ENCODE measurements at places on chromosomes 11 and 22.

- no peak for DNase-seq
Measured at GRCh38 chr11:38680746-38681145, 2082.7 kb upstream of the RAG2 start.

- no peak for DNase-seq
Measured at GRCh38 chr22:29885610-29886009, 2.6 kb downstream of the MTMR3 start.

GRCh38 chr11:131811383-131811782 is 441.0 kb downstream of the NTM start:
- no peak for DNase-seq

GRCh38 chr11:27658535-27659236 is 41.6 kb downstream of the BDNF start:
- no peak for DNase-seq

GRCh38 chr11:125797641-125798040 is 9.7 kb downstream of the PATE3 start:
- DNase-seq, result no peak

DNA sequence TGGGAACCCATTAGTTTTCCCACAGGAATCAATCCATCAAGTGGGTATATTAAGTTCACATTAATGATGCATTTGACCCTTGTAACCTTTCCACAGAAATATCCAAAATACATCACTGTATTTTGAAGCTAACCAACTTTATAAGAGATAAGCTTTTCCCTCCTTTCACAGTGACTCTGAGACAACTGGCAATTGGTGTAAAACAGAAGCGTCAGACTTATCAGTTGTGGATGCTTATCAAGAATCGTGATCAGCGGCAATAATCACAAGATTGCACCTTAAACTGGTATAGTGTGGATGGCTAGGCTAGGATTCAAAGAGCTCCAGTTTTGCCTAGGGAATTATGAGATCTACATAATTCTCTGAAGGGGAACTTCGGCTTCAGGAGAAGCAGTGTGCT is 73.1 kb downstream of the USP35 start:
- DNase-seq, result no peak

DNA sequence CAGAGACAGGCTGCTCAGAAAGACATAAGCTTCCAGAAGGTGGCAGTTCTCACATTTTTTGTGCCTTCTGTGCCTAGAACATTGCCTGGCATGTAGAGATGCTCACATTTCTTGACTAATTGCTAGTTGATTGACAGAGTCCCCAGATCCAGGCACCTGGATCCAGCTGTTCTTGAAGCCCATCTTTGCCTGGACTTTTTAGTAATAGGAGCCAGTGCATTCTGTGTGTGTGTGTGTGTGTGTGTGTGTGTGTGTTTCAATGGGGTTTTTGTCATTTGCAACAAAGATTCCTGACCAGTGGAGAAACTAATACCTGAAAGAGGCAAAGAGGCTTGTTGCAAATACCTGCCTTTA is 15.1 kb downstream of the MRGPRF start:
- no peak for DNase-seq

- DNase-seq, result no peak
Measured at GRCh38 chr11:2564588-2565425, 120.0 kb downstream of the KCNQ1 start.

- DNase-seq, result no peak
Measured at GRCh38 chr11:130301002-130301401, 13.7 kb downstream of the ZBTB44 start.

DNA sequence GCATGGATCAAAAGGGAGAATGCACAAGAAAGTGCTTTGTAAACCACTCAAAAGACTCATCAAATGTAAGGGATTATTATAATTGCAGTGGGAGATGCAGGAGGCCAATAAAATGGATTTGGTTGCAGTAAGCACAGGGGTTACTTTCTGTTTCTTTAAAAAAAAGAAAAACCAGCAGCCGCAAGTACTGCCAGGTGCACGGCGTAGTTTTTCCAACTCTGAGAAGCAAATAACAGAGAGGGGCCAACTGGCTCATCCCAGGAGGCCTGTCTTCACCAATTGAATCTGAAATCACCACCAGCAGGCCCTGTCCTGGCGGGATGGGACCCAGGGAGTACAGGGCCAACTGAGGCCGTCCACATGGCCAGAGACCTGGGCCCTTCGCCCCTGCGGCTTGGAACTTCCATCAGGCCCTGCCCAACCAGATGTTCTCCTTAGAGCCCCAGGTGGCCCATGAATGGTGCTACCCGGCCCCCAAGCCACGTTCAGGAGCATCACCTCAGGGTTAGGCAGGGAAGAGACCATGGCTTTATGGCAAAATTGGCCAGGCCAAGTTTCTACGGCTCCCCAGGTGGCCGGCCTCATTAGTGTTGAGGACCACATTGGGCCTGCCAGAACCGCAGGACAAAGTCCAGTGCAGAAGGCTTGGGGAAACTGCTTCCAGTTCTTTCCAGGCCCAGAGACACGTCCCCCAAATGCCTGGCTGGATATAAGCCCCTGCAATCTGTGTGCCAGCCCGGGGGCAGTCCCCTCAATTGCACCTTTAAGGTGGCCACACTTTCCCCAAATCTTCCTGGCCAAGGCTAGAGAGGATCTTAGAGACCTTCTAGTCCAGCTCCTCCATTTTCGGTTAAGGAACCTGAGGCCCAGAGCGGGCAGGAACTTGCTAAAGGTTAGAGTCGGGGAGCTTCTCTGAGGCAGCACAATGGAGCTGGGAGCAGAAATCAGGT is 61.7 kb downstream of the CHRDL2 start:
- no peak for DNase-seq

- DNase-seq, result no peak
Measured at GRCh38 chr11:37532271-37532670, 934.2 kb upstream of the RAG2 start.

DNA sequence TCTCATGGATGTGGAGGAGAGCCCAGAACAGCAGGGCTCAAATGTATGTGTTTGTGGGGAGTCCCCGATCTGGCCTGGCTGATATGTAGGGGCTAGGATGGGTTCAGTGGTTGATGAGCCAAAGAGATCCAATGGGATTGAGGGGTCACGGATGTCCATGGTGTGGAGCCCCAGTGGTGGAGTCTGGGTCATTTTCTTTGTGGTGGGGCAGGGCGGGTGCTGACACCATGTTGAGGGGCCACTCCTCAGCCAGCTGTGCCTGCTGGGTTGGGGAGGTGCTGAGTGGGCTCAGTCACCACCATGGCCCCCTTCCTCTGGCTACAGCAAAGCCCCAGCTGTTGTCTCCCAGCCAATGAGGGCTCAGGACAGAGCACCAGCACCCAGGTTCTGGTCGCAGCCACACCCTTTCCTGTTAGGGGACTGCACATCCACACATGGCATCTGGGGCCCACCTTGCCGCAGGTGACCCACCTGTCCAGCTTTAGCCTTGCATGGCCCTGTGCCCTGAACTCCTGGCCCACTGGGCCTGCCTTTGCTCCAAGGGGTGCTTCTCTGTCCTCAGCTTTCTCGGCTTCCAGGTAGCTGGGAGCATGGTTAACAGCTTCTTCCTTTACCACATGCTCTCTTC is 3.2 kb upstream of the GNAZ start:
- no peak for DNase-seq

DNA sequence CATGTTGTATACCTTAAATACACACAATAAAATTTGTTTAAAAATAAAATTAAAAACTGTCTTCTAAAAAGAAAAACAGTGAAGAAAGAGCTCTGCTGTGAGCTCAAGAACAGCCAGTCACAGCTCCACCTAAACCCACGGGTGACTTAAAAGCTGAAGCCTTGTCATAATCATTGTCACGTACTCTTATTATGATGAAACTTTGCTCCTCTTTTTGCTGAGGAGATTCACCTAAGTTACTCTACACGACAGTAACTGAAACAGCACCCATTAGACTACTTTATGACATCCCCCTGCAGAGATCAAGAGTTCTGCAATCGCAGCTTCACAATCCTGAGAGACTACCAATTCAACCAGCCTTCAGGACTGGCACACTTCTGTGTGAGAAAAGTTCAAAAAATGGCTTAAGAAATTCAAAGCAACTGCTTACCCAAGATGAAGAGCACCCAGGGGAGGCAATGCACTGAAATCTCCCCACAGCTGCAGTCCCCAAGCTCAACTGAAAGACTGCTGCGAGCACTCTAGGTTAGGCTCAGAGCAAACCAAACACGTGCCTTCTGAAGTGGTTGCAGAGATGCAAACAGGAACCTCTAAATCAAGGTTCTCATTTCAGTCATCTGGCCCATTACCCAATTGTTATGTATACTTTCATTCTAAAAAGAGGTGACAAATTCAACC is at the start of gene JAML:
Gene JAML (minus strand): TSS at position 501 of the 678 bp plus-strand sequence. CDS start 10,145 bp downstream, outside the sequence.
- no peak for DNase-seq

GRCh38 chr11:17208257-17208999 is 642 bp upstream of the PIK3C2A start:
- DNase-seq, result no peak

GRCh38 chr11:129721685-129722084 is 94.0 kb upstream of the TMEM45B start:
- DNase-seq, result no peak

- DNase-seq, result no peak
Measured at GRCh38 chr22:46025973-46026898, 49.3 kb upstream of the WNT7B start.

- no peak for DNase-seq
Measured at GRCh38 chr11:27348340-27348873, 14.6 kb downstream of the CCDC34 start.

- DNase-seq, result no peak
Measured at GRCh38 chr11:124941703-124942102, 5.9 kb upstream of the HEPACAM start.

- no peak for DNase-seq
Measured at GRCh38 chr22:40627612-40628011, 8.9 kb downstream of the MRTFA start.

DNA sequence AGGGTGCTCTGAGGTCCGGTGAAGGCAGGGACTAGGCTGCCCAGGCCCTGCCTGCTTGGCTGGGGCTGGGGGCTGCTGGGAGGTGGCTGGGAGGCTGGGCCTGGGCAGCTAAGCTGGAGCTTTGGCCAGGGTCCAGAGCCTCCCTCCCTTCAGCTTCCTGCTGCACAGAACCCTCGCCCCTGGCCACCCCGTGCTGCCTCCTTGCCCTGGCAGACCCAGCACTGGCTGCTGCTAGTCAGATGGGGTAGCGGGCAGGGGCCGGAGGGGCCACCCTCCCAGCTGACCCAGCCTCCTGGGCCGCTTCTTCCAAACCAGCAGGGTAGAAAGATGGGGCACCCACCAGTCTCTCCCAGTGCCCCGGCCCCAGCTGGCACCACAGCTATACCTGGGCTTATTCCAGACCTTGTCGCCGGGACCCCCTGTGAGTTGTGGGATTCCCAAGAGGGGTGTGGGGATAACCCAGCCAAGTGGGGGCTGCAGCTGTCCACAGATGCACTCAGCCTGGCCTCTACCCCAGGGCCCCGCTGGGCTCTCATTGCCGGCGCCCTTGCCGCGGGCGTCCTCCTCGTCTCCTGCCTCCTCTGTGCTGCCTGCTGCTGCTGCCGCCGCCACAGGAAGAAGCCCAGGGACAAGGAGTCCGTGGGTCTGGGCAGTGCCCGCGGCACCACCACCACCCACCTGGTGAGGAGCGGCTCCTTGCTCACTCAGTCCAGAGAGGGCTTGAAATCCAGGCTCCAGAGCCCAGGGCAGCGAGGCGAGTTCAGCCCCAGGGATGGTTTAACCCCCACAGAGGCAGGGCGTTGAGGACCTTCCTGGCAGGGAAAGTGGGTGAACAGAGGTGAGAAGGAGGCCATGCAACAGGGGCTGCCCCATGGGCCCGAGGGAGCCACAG is at the start of gene SYT8:
Gene SYT8 (plus strand): TSS at position 212 of the 892 bp plus-strand sequence. CDS start 116 bp downstream, at position 328.
- DNase-seq, result no peak

DNA sequence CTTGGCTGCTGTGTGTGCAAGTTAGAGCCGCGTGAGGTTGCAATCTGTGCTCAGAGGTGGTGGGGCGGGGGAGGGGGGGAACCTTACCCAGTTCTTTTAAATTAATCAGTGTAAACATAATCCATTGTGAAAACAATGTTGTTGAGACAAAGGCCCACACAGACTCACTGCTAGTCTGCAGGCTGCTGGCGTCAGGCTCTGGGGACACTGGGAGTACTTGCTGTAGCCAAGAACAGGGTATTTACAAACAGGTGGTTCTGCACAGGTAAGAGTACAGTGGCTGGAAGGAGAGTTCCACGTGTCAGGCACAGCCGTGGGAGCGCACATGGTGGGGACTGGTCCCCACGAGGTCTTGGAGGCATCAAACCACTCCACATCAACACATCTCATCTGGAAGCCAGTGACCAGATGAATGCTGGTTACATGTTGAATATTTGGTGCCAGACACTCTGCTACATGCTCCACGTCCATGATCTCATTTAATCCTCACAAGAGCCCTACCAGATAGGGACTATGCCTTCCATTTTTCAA is 27.4 kb downstream of the SCUBE1 start:
- no peak for DNase-seq

DNA sequence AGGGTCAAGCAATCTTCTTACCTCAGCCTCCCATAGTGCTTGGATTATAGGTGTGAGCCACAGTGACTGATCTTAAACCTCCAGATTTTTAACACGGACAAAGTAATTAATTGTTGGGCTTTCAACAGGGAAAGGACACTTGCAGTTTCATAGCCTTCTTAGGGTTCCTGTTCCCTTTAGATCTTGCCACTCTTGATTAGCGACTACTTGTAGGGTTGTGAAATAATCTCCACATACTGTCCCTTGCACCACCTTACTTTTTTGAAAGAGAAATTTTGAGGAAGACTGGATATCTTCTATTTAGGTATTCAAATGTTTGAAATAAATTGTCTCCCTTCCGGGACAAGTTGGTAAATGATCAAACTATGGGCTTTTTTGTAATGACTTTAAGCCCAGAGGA is 7.6 kb downstream of the MS4A4E start:
- no peak for DNase-seq

GRCh38 chr11:119481021-119481666 is 58.2 kb upstream of the THY1 start:
- DNase-seq, result peak; percentile 92

DNA sequence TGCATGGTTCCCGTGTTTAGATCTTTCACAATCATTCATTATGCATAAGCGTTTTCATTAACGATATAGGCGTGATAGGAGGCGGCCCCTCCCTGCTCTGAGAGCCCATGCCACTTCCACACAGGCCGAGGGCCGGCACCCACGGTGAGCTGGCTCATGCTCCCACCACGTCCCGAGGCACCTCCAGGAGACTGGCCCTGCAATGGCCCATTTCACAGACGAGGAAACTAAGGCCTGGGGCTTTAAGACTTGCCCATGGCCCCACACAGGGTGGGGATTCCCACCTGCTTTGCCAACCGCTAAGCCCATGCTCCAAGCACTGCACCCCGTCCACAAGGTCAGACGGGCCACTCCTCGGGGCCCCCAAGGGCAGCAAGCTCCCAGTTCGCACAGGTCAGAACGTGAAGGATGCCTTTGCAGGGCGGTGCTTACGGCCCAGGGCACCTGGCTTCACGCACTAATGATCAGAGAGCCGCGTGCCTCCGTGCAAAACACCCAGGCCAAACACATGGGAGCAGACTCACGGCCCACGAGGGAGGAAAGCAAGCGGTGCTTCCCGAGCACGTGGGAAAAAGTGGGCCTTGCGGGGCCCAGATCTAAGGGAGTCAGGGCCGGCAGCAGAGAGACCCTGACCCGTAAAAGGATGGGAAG is 8.3 kb downstream of the OSBPL5 start:
- DNase-seq, result no peak
